Thoracic aorta (tissue), 2 donors: ENCODE measurements at places on chromosomes 2 and 18.

- H3K27ac ChIP-seq: peak overlapping the region; percentile 70
- H3K27me3 ChIP-seq: no peaks in the 10 kb centered on the region
- peaks cover 11% of the 10 kb centered on the region for H3K4me1 ChIP-seq
- peak overlapping the region; percentile 29 for H3K4me3 ChIP-seq
Measured at GRCh38 chr2:42025151-42025582, 22.7 kb upstream of the PKDCC start.

DNA sequence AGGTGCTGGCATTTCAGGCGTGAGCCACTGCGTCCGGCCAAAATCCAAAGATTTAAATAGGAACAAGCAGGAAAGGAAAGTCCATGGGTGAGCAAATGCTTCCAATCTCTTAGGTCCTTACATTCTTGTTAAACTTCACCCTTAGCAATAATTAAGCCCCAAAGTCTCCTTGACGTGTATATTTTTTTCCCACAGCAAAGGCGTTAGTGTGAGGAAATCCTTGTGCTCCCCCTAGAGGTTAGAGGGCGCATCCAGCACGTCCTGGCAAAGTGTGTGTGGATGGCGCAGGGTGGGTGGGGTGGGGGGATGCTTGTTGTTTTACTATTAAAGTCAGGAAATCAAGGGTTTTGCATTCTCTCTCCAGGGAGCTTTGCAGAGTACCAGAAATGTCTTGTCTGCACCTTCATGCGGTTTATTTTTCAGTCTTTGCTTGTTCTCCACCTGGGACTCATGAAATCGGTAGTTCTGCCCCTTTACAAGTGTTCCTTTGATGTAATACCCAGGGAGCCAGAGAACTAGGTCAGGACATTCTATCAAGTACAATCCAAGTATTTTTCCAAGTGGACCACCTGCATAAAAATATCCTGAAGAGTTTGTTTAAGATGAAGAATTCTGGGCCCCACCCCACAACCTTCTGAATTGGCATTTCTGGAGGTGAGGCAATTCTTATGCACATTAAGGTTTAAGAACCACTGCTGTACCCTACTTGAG lies 22.2 kb upstream of the ITSN2 start:
- DNase-seq: no peak
- H3K27ac ChIP-seq: no peak overlapping the region
- H3K4me1 ChIP-seq: no peaks in the 10 kb centered on the region
- H3K4me3 ChIP-seq: no peak overlapping the region
- H3K27me3 ChIP-seq: no peaks in the 10 kb centered on the region

- peaks cover 58% of the 10 kb centered on the region for H3K4me1 ChIP-seq
- H3K4me3 ChIP-seq: no peak overlapping the region
- peak overlapping the region; percentile 93 for H3K27ac ChIP-seq
- peaks cover 10% of the 10 kb centered on the region for H3K36me3 ChIP-seq
Measured at GRCh38 chr2:46983065-46983801, 67.6 kb upstream of the MCFD2 start.

DNA sequence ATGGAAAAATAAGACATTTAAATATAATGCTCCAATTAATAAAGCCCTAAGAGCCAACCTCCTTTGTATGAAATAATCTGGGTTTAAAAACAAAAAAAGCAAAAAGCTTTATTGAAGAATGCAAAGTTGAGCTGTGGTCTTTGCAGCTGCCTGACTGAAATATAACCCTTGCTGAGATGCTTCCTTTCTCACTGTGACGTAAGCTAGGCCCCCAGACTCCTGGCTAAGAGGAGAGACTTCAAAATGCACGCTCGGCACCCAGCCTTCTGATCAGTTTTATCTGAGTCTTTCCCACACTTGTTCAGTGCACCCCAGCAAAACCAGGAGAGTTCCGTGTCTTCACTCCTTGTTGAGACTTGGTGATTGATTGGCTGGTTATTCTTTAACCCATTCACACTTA lies 115.3 kb downstream of the BCL11A start:
- no peaks in the 10 kb centered on the region for H3K27me3 ChIP-seq
- H3K36me3 ChIP-seq: no peaks in the 10 kb centered on the region
- H3K27ac ChIP-seq: no peak overlapping the region
- DNase-seq: no peak
- H3K4me3 ChIP-seq: no peak overlapping the region

- H3K36me3 ChIP-seq: no peaks in the 10 kb centered on the region
- H3K27ac ChIP-seq: no peak overlapping the region
- H3K4me1 ChIP-seq: no peaks in the 10 kb centered on the region
Measured at GRCh38 chr2:31196622-31197021, 20.7 kb downstream of the CAPN14 start.

DNA sequence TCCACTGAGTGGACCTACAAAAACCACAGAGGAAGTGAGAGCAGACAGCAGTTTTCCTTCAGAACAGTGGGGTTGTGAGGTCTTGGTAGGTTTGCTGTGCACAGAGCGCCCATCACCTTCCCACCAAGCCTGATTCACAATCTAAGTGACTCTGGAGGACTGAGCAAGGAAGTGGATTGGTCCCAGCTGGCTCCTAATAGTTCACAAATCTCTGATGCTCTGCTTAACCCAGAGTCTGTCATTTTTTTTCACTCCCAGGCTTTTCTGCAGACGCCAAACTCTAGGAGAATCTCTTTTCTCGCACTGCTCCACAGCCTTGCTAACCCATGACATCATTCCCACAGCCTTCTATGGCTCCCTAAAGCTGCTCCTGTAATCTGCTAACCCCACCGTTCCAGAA lies 280.4 kb downstream of the C1D start:
- no peaks in the 10 kb centered on the region for H3K27me3 ChIP-seq
- H3K4me1 ChIP-seq: peaks cover 17% of the 10 kb centered on the region
- DNase-seq: no peak
- no peak overlapping the region for H3K27ac ChIP-seq

DNA sequence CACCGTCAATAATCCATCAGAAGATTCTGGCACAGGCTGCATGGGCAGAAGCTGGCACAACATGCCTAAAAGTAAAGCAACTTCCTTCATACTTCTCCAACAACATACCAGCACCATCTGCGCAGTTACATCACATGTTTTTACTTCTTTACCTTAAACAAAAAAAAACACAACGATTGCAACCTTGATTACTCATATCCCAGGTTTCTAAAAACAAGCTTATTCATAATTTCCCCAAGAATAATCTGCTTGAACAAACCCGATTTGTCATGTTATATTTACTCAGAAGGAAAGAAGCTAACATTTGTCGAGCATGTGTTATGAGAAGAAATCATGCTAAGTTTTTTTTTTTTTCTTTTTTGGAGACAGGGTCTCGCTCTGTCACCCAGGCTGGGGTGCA lies 54.7 kb downstream of the THADA start:
- peaks cover 42% of the 10 kb centered on the region for H3K4me1 ChIP-seq
- no peak overlapping the region for H3K4me3 ChIP-seq
- H3K27ac ChIP-seq: peak overlapping the region; percentile 68
- H3K27me3 ChIP-seq: no peaks in the 10 kb centered on the region
- H3K36me3 ChIP-seq: no peaks in the 10 kb centered on the region

GRCh38 chr2:633371-633770 lies 43.8 kb downstream of the TMEM18 start:
- H3K27me3 ChIP-seq: no peaks in the 10 kb centered on the region
- H3K4me1 ChIP-seq: peaks cover 4% of the 10 kb centered on the region
- no peak for DNase-seq
- no peak overlapping the region for H3K27ac ChIP-seq

- DNase-seq: no peak
- no peaks in the 10 kb centered on the region for H3K4me1 ChIP-seq
- no peaks in the 10 kb centered on the region for H3K36me3 ChIP-seq
- no peak overlapping the region for H3K27ac ChIP-seq
- peaks cover 6% of the 10 kb centered on the region for H3K27me3 ChIP-seq
- no peak overlapping the region for H3K4me3 ChIP-seq
Measured at GRCh38 chr2:173397539-173397938, 42.9 kb downstream of the CDCA7 start.

DNA sequence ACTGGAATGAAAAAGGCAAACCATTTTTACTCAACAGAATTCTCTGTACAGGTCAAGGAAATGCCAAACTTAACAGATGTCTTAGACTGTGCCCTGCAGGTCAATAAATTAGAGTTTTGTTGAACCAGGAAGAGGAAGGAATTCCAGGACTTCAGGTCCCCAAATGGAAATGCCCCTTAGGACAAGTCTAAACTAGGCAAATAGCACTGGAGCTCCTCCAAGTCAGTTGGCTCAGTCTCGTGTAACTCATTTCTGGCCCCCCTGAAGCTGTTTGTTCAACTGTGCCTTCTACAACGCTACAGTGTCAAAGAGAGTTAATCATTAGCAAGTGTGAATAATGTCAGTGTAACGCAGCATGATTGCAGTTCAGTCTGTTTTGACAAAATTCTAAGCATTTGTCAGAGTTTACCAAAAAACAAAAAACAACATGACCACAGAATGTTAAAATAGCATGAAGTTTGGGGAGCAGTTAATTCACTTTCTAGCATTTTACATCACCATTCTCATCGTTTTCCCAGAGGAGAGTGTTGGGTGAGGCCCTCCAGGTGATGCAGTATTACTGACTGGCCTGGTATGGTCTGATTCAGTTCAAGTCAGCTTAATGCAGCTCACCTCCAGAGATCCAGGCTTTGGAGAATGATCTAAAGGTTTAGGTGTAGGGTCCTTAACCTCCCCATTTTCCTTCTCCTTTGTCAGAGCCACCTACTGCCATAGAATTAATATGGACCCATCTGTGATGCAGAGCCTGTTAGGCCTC lies 108.1 kb downstream of the AQP4 start:
- no peaks in the 10 kb centered on the region for H3K4me1 ChIP-seq
- H3K27ac ChIP-seq: no peak overlapping the region
- no peak for DNase-seq
- no peaks in the 10 kb centered on the region for H3K36me3 ChIP-seq

GRCh38 chr2:101264360-101264939 lies 11.8 kb downstream of the CNOT11 start:
- no peak overlapping the region for H3K4me3 ChIP-seq
- no peaks in the 10 kb centered on the region for H3K4me1 ChIP-seq

GRCh38 chr18:35072616-35073015 lies 31.4 kb downstream of the MAPRE2 start:
- H3K4me1 ChIP-seq: peaks cover 26% of the 10 kb centered on the region
- H3K27ac ChIP-seq: peak overlapping the region; percentile 21
- no peaks in the 10 kb centered on the region for H3K27me3 ChIP-seq
